ENCODE measurements at places on chromosomes 7 and 10.

DNA sequence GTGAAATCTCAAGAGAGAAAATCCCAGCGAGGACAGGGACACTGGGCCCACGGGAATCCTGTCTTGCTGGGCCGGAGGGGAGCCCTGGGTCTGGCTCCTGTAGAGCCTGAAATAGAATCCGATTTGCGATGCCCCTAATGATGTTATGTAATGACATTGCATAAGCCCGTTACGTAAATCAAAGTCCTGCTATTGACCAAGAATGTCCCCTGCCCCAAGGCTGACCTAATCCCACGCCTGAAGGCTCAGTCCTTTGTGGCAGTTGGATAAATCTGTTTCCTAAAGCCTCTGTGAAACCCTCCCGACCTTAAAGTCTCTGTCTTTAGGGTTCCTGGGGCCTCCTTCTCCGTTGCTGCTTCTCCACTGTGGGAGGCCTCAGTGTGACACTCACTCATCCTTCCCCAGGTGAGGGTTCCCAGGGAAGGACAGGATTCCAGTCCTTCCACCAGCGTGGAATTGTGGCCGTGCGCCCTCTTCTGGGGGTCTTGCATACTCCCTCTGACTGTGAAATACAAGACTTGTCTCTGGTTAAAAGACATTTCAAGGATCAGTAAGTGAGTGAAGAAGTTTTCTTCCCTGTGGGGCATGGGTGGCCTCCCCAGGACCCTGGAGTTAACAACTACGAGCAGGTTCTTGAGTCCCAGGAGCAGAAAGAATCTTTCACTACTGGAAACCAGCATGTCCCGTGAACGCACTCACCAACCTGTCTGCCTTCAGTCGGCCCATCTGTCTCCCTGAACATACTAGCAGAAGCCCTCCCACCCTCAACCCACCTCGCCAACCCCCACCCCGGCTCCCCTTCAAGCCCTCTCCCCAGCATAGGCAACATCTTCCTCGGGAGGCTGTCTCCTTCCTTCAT lies 19.8 kb downstream of the ZNF467 start:
- DNase-seq, result no peak

GRCh38 chr10:106582291-106582690 lies 582.2 kb downstream of the SORCS1 start:
- no peak for DNase-seq

GRCh38 chr7:102454468-102454867 lies 10.2 kb downstream of the ALKBH4 start:
- no peak for DNase-seq

DNA sequence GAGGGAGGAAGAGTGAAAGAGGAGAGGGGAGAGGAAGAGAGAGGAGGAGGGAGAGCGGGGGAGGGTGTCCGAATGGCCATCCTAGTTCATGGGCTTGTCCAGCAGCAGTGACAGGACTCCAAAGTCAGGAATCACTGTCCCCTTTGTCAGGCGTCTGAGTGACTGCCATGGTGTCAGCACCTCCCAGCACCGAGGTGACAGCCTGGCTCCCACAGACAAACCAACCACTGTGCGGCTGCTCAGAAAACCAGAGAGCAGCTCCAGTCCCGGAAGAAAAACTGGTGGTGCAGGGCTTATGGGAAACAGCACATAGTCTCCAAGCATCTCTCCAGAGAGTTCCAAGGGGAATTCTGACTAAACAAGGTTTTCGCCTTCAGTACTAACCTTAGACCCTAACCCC lies 18.9 kb upstream of the FGFR2 start:
- DNase-seq, result no peak

DNA sequence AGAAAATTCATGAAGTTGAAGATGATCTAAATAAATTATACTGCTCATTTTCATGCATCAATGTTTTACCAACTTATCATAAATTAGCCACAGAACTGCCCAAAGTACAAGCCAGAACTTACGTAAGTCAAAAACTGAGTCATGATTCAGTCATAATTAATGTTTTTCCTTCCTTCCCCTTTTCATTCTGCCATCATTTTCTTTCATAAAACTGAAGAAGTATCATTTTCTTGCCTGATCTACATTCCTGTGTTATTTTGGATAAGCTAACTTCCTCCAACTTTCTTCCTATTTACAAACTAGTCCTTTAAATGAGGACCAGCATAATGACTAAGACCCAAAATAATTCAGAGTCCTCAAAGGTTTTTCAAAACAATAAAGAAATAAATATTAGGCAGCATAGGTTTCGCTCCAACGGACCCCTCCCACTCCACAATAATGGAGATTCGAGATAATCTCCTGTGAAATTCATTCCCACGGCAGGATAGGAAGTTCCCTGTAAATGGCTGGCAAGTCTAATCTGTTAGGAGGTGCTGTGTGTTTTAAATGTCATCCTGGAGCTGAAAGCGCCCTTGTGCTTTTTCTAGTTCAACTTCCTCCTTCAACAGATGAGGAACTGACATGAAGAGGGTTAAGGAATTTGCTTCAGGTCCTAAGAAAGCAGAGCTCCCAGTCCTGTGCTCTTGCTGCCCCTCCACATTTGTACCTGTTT lies 218.9 kb downstream of the DOCK4 start:
- DNase-seq, result no peak

- no peak for DNase-seq
Measured at GRCh38 chr7:128240696-128241386, at the start of gene LEP. LEP (plus strand) TSS chr7:128241278; CDS start chr7:128252019, 10,741 bp downstream.

DNA sequence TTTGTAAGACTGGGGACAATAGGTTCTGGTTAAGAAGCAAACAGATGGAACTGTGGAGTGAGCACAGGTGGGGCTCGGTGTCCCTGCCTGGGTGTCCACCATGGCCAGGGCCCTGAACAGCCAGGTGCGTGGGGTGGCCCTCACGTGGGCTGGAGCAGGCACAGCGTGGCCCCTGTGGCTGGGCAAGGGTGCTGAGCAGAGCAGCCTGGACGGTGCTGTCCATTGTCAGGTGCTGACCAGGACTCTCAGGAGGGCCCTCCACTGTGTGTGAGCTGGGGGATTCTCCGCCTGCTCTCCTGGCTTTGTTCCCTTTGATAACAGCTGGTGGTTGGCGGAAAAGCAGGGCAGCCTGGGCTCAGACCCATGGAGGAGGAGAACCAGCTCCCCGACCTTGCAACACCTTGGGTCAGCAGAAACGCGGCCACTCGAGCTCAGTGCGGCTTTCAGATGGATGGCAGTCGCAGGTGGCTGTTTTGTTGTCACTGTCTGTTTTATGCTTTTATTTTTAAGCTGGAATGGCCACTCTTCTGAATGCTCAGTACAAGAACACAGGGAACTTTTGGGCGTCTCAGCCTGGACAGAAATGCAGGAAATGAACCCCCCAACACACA lies 273.9 kb upstream of the ADARB2 start:
- no peak for DNase-seq

DNA sequence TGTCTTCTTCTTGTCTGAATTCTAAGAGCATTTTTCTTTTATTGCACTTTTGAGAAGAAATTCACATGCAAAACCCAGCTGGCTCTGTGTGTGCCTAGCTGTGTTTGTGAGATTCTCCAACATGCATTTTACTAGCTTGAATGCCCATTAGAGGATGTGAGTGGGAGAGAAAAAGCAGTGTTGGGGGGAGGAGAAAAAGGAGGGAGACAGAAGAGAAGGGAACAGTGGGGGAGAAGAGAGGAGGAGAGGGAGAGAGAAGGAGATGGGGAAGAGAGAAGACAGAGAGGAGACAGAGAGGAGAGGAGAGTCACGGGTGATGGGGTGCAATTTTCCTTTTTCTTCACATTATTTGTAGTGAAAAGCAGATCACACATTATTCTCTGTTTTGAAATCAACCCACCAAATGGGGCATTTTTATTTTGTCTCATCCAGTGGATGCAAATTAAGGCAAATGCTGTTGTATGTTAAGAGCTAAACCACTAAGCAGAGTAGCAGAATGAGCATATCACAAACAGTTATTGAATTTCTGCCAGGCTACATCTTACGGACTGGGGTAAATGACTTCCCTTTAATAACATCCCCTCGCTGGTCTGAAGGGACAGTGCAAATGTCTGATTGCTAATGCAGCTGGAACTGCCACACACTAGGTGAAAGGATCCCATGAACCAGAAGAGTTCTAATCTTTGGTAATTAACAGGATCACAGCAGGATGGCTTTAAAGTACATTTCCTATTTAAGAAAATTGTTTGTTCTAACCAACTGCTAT lies 849 bp downstream of the LRRN3 start:
- no peak for DNase-seq

DNA sequence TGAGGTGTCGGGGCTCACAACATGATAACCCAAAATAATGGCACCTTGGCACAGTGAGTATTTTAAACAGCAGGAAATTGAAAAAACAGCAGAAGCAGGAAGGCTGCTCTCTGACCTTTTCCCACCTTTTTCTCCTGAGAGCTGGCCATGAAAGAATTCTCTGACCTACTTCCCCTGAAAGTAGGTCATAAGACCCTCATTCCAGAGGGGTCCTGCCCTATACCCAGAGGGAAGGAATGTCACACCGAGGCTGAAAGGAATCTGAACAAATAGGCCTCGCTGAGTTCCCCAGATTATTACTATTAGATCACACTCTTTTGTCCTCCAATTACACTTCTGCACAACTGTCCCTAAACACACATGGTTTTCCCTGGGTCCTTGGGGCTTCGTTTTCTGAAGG lies 18.8 kb downstream of the CPVL start:
- DNase-seq, result no peak

DNA sequence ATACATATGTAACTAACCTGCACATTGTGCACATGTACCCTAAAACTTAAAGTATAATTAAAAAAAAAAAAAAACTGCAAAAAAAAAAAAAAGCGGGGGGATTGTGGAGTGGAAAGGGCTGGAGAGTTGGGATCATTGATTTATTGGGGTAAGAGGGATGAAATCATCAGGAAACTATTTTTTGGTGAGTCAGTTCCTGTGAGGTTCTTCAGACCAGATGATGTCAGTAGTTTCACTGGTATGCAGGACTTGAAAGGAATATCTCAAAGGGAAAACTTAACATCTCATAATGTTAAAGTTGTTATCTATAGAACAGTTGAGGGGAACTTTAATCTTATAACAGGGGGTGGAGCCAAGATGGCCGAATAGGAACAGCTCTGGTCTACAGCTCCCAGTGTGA lies 32.6 kb upstream of the TECTB start:
- no peak for DNase-seq

DNA sequence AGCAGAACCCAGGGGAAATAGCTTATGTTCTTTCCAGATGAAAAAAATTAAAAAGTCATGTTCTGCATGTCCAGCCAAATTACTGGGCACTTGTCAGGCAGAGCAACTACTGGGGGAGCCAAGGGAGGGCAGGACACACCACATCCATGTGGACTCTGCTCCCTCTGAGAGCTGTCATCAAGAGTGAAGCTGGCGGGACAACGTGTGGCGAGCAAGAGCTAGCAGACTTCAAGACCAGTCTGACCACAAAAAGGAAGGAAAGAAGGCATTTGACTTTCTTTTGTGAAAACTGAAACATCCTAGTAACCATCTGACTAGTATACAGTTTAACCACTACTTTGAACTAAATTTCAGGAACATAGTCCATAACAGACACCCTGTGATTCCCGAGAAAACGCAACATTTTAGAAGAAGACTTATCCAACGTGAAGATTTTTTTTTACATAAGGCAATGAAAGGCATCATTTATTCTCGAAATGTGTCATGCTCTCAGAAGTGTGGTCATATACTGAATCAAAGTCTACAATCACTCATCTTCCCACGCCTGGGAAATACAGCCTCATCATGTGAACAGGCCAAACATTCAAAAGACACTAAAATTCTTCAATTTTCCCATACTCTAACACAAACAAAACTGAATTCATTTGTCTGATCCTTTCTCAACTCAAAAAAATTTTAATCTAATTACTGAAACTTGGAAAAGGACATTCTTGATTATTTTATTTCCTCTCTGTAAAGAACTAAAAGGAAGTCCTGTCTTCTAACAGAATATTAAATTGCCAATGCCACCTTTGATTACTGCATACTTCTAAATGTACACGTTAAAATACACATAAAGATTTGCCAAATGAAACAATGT lies 15.5 kb downstream of the CYTH3 start:
- no peak for DNase-seq

GRCh38 chr7:20310963-20311742 lies 19.5 kb upstream of the ITGB8 start:
- no peak for DNase-seq

DNA sequence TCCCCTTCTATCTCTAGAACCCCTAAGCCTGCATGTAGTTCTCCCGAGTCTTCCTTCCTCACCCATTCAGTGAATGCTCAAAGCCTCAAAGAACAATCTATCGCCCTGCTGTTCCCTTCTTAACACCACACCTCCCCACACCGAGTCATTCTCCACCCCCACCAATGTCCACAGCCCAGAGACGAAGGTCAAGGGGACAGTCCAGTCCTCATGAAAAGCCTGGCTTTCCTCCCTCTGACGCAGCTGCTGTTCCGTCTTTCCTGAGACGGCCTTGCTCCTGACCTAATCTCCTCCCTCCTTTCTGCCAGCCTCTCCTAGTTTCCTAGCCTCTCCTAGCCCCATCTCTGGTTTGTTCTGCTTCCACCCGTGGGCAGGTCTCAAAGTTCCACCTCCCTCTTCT lies 9.2 kb downstream of the MOSPD3 start:
- no peak for DNase-seq

- no peak for DNase-seq
Measured at GRCh38 chr7:6212008-6212407, 60.4 kb downstream of the CYTH3 start.

DNA sequence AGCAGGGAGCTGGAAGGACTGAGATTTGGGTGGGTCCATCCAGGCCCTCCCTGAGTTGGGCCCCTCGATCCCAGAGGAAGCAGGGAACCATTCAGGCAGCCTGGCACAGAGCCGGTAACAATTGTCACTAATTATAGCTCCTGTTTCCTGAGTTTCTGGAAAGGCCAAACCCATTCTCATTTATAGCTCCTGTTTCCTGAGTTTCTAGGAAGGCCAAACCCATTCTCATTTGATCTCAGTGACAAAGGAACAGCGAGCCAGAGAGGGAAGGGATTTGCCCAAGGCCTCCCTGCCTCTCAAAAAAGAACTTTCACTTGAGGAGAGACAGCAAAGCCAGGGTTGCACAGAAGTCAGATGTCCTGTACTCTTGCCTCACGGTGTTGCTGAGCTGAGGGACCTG lies 521.9 kb downstream of the TYW1 start:
- DNase-seq, result no peak

DNA sequence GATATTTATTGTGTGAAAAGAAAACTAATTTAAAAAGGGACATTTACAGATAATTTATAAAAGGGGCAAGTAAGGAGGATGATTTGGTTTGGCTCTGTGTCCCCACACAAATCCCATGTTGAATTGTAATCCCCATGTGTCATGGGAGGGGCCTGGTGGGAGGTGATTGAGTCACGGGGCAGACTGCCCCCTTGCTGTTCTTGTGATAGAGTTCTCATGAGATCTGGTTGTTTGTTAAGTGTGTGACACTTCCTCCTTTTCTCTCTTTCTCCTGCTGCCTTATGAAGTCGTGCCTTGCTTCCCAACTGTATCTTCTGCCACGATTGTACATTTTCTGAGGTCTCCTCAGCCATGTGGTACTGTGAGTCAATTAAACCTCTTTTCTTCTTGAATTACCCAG lies 171.0 kb upstream of the SEMA3E start:
- no peak for DNase-seq

- no peak for DNase-seq
Measured at GRCh38 chr10:74120911-74121310, 29.7 kb downstream of the AP3M1 start.

GRCh38 chr7:148395990-148396716 lies 194.4 kb upstream of the C7orf33 start:
- no peak for DNase-seq

All from CD4-positive, alpha-beta T cell treated with Interleukin-4 for 4 hours (primary cell).